ENCODE measurements at places on chromosomes 1 and 21.

DNA sequence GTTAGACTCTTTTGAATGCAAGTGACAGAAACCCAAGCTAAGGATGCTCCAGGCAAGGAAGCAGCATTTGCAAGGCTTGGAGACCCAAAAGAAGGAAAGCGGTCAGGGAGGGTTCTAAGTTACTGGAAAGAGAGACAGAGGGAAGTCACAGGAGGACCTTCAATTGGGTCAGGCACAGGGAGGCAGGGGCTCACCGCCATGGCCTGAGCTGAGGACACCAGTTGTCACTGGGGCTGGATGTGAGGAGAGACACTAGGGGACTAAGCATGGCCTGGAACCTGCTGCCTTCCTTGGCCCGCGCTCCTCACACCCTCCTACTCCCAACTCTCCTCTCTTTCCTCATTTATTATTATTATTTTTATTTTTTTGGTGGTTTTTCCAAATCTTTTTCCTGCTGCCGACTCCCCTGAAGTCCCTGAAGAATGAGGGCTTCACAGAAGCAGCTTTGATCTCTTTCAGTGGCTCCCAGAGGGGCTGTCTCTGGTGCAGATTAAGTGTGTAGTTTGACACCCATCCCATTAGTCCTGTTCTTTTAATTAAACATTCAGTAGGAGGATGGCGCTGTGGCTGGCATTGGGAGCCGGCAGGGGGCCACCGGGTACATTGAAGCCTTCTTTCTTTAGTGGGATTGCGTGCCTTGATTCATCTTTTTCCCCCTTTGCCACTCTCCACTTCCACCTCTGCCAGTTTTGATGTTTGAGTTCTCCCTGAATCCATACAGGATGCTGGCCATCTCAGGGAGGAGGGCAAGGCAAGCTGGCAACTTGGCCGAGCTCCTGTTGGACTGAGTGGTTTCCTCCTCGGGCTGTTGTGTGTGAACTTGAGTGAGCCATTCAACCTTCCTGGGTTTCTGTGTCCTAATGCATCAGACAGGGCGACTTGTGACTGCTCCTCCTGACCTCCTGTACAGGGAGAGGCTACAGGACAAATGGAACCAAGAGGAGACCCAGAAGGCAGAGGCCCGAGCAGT lies 59.3 kb downstream of the MDM4 start:
- DNase-seq = no peak

DNA sequence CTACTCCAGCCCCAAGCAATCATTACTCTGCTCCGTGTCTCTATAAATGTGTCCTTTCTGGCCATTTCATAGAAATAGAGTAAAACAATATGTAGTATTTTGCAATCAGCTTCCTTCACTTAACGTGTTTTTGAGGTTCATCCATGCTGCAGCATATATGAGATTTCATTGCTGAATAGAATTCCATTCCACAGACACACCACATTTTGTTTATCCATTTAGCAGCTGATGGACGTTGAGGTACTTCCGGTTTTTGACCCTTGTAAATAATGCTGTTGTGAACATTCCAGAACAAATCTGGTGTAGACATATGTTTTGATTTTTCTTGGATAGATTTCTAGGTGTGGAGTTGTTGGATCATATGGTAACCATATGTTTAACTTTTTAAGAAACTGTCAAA lies 30.7 kb downstream of the ADAM30 start:
- no peak for DNase-seq

- no peak for DNase-seq
Observed at GRCh38 chr1:237763751-237764150, 127.0 kb downstream of the ZP4 start.

GRCh38 chr1:214897581-214897980 lies 185.0 kb upstream of the KCNK2 start:
- no peak for DNase-seq

DNA sequence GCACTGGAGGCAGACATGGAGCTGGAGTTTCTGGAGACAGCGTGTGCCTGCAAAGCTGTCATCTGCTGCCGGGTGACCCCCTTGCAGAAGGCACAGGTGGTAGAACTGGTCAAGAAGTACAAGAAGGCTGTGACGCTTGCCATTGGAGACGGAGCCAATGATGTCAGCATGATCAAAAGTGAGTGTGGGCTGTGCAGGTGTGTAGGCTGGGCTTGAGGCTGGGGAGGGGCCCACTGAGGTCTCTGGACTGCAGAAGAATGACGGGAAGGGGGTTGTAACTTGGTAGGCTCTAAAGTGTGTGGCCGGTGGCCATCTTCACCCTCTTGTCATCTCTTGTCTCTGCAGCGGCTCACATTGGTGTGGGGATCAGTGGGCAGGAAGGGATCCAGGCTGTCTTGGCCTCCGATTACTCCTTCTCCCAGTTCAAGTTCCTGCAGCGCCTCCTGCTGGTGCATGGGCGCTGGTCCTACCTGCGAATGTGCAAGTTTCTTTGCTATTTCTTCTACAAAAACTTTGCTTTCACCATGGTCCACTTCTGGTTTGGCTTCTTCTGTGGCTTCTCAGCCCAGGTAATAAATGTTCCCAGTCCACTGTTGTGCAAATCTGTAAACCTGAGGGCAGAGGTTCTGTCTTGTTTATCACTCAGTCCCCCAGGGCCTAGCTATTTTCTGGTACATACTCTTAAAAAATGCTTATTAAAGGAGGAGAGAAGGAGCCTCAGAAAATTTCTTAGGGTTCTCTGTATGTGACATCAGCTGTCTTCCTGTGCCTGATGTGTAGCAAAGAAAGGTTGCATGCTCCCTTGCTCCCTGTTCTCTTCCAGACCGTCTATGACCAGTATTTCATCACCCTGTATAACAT lies 19.9 kb downstream of the ATP8B2 start:
- DNase-seq = no peak

DNA sequence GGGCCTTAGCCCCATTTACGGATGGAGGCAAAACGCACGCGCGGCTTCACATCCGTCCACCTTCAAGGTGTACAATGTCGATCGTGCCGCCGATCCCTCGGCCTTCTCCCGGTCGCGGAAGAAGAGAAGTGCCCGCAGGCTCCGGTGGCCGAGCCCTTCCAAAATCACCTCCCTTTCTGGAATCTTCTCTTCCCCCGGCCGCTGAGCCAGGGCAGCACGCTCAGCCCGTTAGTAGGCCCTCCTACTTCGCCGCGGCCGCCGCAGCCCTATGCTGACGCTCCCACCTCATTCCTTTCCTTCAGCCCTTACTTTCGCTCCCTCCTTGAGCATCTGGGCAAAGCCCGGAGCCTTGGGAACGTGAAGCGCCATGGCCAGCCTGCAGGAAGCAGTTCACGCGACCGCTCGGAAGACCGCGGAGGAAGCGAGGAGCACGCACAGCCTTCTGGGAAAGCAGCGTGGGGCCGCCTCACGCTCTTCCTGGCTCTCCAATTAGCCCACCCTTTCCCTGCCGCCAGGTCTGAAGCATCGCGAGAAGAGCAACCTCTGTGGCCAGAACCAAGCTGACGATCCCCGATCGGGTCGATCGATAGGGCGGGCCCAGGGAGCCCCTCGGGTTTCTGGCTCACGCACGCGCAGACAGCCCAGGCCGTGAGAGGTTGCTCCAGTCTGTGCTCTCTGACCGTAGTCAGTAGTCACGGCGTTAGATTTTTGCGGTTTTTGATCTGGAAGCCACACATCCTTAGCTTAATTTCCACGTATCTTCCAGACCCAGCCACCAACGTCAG lies at the start of gene CCT8:
TSS of gene CCT8 (minus strand) at position 427 of the 785 bp plus-strand sequence. CDS start at position 369, 58 bp downstream.
- peak; percentile 100 for DNase-seq

- peak; percentile 97 for DNase-seq
Observed at GRCh38 chr21:38831526-38832467, 26.1 kb downstream of the ETS2 start.

- DNase-seq = no peak
Observed at GRCh38 chr1:10207810-10208209, 2.6 kb upstream of the KIF1B start.

DNA sequence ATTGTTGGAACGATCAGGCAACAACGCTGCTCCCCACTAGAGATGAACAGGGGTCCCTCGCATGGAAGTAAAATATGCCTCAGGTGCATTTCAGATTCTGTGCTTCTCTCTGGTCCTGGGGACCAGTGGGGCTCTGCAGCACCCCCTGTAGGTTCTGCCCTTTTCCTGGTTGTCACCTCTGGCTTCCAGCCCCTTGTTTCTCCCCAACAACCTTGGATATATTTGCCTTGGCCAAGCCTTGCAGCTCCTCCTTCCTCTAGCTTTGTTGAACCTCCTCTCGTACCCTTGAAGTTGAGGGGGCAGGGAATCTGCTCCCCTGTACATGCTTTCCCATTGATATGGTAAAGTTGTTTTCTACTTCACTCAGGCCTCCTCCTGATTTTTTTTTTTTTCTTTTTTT lies 5.4 kb upstream of the RGSL1 start:
- no peak for DNase-seq

DNA sequence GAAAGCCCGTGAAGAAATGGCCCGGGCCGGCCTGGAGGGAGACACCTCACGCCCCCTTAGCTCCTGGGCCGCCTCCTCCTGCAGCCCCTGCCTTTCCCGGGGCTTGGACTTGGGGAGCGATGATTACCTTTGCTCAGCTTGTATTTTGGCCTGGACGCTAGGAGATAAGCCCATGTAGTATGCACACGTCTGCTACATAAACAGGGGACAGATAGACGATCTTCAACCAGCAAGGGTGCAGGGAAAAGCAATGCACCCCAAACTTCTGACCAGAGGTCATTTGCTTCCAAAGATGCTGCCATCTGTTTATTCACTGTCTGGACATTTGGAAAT lies 936 bp downstream of the TP73 start:
- DNase-seq = no peak

GRCh38 chr1:22705586-22705985 lies 5.1 kb upstream of the EPHB2 start:
- DNase-seq = no peak

DNA sequence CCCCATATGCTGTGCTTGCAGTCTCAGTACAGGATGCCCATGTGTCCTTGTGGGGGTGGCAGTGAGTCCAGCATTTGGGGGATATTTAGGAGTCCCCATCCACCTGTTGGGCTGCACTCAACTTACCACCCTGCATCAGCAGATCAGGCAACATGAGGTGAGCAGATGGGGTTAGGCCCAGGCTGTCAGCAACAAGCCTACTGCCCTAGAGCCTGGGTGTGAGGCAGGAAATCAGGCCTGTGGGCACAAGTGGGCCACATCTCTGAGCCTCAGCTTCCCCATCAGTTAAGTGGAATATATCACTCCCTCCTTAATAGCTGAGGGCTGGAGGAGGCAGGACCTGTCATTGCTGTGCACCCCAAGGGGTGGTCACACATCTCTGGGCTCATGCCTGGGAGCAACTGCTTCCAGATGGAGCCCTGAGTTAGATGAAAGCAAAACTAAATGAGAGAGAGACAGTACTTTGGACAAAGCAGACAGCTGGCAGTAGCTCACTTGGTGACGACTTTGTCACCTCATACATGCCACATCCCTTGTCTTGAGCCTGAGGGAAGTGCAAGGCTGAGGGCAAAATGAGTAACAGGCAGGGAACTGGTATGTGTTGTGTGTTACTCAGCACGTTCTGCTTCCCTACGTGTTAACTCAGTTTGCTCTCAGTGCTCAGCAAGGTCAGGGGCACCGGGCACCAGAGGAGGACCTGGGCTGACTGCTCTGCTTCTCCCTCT lies 48.4 kb downstream of the TRIM11 start:
- DNase-seq = no peak

DNA sequence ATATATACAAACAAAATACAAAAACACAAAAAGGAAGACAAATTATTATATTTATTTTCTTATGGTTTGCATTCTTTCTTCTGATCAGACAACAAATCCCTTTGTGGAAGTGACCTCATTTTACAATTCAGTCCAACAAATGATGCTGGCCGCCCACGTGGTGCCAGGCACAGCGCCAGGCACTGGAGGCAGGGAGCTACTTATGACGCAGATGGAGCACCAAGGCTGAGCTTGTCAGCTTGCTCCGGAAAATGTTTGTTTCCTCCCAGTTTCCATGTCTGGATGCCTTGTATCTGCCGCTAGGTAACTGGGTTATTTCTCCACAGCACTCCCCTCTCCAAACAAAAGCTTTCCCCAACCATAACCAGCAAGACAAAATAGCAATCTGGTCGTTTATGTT lies 30.7 kb upstream of the CD34 start:
- no peak for DNase-seq

GRCh38 chr1:218380125-218380977 lies 35.2 kb downstream of the TGFB2 start:
- DNase-seq = no peak

- no peak for DNase-seq
Observed at GRCh38 chr1:197737916-197738315, 37.4 kb downstream of the DENND1B start.

DNA sequence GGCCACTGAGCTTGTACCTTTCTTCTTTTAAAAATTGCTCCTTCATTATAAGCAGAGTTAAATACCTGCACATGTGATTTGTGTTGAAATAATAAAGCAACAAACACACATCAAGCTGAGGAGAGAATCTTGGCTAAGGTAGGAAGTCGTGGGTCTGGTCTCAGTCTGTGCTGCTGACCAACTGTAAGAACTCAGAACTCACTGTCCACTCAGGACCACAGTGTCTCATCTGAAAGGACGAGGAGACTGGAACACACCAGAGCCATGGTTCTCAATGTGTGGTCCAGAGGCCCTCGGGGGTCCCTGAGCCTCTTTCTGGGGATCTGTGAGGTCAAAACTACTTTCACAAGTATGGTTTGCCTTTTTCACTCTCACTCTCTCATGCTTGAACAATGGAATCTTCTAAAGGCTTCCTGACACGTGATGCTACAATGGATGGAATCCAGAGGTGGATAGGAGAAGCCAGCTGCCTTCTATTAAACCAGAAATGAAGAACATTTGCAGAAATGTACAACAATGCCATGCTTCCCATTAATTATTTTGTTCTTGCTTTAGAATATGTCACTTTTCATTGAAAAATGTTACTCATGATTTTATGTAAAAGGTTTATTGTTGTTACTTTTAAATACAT lies 17.3 kb upstream of the ETS2 start:
- DNase-seq = no peak

DNA sequence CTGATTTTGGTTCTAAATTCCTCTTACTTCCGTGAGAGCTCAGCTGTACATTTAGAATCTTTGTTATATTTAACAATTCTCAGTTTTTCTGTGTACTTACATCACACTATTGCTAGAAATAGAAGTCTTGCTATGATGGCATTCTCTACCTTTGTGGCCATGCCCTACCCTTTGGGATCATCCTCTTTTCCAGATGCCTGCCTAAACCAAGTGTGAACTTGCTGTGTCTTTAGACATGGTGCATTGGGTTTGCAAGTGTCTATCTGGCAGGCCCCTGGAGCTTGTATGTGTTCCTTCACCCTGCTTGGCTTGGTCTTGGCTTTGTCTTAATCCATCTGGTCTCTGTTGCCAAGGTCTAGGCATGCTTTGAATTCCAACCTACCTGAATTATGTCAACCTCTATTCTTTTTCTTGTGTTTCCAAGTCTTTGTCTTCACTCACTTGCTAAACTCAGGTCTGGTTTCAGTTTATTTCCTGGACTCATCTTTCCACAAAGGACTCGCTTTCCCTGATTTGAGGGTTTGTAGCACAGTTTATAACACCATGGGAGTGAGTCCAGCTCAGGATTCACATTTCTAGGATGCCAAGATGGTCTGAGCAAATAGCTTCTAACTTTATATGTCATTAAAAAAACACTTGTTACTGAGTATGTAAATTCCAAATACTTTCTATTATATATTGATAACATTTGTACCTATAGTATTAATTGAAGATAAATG lies 20.6 kb upstream of the APOBEC4 start:
- DNase-seq = no peak

- DNase-seq = no peak
Observed at GRCh38 chr1:151853411-151853943, at the start of gene THEM5. THEM5 (minus strand) TSS chr1:151853712; CDS start chr1:151853565, 147 bp downstream.
